Activated T-helper 1 cell treated with Interleukin-2 at 50 U/mL for 16 hours (primary cell): ENCODE measurements at places on chromosomes 1 and 21.

DNA sequence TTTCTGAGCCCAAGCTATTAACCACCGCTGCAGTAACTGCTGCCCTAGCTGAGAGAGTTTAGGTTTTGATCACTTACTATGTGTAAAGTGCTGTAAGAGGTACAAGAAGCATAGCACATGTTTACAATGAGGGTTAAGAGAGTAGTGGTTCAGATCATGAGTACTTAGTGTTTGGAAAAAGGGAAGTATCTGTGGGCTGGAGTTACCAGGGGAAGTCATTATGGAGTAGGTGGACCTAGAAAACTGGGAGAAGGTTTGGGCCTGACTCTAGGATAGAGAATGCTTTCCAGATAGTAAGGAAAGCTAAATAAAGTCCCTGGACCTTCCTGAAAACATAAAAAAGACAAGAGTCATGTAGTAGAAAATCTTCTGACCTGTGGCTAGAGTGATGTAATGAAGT, 149.6 kb upstream of the PLXNA2 start:
- DNase-seq, result no peak

- no peak for DNase-seq
Measured at GRCh38 chr1:187504779-187505178, 676.0 kb downstream of the PLA2G4A start.

DNA sequence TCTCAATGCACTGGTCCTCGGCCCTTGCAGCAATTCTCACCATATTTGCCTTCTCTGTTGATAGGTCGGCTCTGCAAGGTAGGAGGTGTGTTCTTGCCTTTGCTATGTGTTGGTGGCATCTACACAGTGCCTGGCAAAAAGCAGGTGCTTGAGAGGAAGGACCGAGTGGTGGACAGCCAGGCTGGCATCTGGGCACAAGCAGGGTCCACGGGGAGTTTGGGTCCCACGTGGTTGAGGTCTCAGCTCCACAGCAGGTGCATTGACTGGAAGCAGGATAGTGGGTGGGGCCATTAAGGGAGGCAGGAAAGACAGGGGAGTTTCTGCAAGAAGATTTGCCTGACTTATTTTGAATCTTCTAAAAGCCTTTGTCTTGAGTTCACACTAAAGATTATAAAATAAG, 81.2 kb upstream of the WNT4 start:
- no peak for DNase-seq

- no peak for DNase-seq
Measured at GRCh38 chr1:82466891-82467290, 666.2 kb downstream of the ADGRL2 start.

DNA sequence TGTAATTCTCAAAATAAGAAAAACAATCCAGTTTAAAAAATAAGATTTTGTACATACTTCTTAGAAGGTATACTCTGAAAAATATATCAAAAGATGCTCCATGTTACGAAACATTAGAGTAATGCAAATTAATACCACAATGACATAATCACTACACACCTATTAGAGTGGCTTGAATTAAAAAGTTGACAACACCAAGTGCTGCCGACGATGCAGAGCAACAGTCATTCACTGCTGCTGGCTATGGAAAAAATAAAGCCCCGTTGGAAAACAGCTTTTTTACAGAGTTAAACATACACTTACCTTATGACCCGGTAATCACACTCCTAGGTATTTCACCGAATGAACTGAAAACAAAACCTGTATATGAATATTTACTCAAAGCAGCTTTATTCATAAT, 14.8 kb downstream of the COA6 start:
- no peak for DNase-seq

- no peak for DNase-seq
Measured at GRCh38 chr1:56644064-56644918, 823 bp upstream of the PRKAA2 start.

DNA sequence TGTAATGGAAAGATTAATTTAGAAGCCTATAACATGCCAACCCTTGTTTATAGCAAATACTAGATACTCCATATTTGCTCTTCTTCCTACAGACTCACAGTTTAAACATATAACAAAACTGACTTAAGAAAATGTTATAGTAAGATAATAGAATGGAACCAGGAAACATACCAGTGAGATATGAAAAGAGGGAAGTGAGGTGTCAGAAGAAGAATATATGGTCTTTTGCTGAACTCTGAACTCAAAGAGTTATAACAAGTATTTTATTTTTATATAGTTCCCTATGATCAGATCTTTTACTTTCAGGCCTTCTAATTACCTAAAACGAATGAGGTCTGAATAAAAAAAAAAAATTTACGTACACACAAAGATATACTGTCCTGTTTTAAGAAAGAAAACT, 20.9 kb downstream of the TMED5 start:
- no peak for DNase-seq

DNA sequence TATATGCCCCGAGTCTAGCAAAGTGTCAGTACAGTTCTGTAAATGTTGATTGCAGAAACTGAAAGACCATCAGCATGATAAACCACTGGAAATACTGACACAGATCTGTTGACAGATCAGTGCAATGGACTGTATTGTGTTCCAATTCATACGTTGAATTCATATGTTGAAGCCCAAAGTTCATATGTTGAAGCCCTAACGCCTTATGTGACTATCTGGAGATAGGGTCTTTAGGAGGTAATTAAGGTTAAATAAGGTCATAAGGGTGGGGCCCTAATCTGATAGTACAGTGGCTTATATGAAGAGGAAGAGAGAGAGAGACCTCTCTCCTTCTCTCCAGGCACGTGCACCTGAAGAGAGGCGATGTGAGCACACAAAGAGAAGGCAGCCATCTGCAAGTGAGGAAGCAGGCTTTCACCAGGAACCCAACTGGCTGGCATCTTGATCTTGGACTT, 144.7 kb downstream of the MRPL39 start:
- no peak for DNase-seq

GRCh38 chr21:45971616-45972352, 9.8 kb upstream of the COL6A1 start:
- DNase-seq, result no peak

GRCh38 chr1:27017207-27017606, 4.6 kb upstream of the TENT5B start:
- no peak for DNase-seq

GRCh38 chr1:4655674-4656532, 1.5 kb downstream of the AJAP1 start:
- no peak for DNase-seq

DNA sequence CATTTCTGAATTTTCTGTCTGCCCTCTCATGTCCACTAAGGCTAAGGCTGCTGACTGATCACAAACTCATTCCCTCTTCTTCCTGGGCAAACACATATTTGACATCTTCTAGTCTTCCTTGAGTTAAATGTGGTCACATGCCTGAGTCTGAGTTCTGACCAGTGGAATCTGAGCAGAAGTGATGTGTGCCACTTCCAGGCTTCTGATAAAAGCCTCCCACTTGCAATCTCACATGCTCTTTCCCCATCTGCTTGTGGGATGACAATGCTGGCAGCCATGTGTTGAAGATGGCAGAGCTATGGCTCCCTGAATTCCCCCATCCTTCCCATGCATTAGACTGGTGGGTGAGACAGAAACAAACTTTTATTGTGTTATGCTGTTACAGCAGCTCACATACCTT, 149.9 kb upstream of the ZNF648 start:
- DNase-seq, result no peak

GRCh38 chr1:90412563-90412962, 304.5 kb downstream of the BARHL2 start:
- DNase-seq, result no peak

DNA sequence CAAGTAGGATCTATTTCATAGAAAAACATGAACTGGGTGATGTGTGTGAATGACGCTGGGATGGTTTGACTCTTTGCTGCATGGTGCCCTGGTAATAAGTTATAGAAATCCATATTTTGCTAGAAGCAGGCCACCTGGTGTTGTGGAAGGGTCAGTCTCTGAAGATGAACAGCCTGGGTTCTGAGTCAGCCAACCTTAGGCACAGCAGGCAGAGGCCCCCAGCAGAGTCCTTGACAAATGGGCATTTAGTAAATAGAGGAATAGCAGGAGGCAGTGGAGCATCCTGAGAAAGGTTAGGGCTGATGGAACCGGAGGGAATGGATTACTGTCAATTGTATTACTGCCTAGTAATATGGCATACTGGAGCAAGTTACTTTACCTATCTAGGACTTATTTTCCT, 20.9 kb downstream of the FGGY start:
- DNase-seq, result no peak

DNA sequence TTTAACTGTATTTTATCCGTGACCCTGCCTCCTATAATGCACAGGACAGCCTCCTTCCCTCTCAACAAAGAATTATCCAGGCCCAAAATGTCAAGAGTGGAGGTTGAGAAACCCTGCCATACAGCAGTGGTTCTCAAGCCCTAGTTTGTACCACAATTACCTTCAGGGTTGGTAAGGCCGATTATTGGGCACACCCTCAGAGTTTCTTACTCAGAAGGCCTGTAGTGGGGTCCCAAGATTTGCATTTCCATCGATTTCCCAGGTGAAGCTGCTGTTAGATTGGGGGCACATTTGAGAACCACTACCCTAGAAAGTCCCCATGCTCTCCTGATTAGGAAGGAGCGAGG, 400 bp upstream of the PGBD2 start:
- no peak for DNase-seq

DNA sequence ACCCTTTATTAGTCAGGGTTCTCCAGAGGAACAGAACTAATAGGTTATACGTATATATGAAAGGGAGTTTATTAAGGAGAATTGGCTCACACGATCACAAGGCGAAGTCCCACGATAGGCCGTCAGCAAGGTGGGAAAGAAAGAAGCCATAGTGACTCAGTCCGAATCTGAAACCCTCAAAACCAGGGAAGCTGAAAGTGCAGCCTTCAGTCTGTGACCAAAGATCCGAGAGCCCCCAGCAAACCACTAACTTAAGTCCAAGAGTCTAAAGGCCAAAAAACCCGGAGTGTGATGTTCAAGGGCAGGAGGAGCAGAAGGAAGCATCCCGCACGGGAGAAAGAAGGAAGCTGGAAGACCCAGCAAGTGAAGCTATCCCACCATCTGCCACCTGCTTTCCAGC, 9.9 kb downstream of the IFNLR1 start:
- no peak for DNase-seq

- no peak for DNase-seq
Measured at GRCh38 chr21:38544661-38545060, 46.4 kb upstream of the ERG start.

DNA sequence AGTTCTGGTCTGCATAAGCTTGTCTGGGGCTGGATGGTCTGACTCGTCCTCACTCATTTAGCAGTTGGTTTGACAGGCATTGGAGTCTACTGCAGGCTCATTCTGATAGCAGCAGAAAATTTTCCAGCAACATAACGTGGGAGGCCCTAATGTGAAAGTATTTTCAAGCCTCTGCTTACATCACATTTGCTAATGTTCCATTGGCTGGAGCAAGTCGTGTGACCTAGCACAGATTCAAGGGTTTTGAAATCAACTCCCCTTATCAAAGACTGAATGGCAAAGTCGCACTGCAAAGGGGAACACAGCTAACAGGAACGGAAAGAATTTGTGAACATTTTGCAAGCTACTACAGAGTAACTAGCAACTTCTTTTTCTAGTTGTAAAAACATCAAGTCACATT, 2.3 kb upstream of the USH2A start:
- DNase-seq, result no peak

DNA sequence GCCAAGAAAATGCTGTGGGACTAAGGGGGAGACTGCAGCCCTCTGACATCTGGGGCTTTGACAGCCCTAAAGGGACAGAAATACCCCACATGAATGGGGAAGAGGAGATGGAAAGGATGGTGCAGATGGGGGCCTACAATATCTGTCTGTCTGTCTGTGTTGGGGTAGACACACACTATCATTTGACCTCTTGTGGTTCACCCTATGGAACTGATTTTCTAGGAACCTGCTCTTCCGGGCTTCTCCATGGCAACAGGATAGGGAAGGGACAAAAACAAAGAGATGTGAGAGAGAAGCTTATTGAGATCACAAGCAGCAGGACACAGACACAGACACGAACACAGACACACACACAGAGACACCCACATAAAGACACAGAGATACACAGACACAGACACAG, 17.1 kb downstream of the KIF21B start:
- DNase-seq, result no peak

DNA sequence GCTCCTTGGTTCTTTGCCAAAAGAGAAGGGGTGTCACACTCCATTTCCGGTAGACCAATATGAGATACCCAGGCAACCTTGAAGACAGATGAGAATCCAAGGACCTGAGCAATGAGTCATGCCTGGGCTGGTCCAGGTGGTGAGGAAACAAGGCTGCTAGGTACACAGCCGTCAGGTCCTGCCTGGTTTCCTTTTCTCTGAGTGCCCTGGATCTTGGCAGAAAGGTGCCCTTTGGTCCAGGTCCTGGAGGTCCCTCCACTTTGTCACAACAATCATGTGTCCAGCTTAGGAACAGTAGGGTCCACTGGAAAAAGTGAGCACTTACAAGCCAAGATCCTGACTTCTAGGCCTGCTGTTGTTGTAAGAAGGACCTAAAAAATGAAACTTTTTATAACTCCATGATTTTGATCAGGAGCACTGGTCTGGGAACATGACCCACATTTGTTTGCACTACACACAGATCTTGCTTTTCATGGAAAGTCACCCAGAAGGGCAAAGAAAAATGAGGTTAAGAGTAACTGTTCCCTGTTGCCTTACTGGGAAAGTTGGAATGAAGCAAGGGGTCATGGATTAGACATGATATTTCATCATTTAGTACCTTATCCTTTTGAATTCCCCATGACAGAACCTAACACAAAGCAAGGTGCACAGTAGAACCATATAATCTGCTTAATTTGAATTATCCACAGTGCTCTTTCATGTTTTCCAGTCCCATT, 94.7 kb downstream of the PAPPA2 start:
- DNase-seq, result no peak

- DNase-seq, result no peak
Measured at GRCh38 chr1:75100481-75101092, 33.6 kb upstream of the LHX8 start.

DNA sequence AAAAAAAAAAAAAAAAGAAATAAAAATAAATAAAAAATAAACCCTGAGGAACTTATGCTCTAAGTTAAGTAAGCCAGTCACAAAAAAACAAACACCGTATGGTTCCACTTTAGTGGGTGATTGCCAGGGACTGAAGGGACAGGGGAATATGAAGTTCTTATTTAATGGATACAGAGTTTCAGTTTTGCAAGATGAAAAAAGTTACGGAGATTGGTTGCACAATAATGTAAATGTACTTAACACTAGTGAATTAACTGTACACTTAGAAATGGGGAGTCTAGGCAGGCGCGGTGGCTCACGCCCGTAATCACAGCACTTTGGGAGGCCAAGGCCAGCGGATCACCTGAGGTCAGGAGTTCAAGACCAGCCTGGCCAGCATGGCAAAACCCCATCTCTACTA, 111.4 kb downstream of the ASH1L start:
- no peak for DNase-seq

GRCh38 chr1:207883660-207884250, 27.2 kb downstream of the CD34 start:
- DNase-seq, result no peak
